Activated T-cell treated with anti-CD3 and anti-CD28 coated beads, Interleukin-2, amount 50 U/mL, for 48 hours (primary cell): ENCODE measurements at places on chromosomes 5 and 9.

GRCh38 chr9:37798677-37799076 is 1.9 kb upstream of the DCAF10 start:
- DNase-seq: no peak

- no peak for DNase-seq
Observed at GRCh38 chr9:346111-346571, 131.5 kb downstream of the DOCK8 start.

DNA sequence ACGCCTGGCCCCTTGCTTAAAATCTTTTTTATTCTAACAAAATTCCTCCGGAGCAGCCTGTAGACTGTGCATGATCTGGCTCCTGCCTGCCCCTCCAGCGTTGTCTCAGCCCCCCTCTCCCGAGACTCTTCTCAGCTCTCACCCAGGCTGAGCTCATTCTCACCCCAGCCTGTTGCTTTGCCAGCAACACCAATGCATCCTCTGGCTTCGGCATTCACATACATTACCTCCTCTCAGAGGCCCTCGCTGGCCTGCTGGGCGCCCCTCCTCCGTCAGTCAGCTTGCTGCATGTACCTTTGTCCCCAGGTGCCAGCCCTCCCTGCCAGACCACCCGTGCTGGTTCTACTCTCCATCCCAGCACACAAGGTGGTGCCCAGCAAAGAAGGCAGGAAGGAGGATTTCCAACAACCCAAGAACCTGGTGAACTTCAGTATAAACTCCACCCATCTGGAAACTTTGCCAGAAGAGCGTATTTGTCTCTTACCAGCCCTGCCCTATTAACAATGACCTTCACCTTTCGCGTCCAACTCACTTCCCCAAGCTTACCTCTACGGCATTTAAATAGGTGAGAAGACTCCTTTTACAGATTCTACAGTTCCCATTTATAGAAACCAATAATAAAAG is 35.0 kb downstream of the MYO10 start:
- no peak for DNase-seq

DNA sequence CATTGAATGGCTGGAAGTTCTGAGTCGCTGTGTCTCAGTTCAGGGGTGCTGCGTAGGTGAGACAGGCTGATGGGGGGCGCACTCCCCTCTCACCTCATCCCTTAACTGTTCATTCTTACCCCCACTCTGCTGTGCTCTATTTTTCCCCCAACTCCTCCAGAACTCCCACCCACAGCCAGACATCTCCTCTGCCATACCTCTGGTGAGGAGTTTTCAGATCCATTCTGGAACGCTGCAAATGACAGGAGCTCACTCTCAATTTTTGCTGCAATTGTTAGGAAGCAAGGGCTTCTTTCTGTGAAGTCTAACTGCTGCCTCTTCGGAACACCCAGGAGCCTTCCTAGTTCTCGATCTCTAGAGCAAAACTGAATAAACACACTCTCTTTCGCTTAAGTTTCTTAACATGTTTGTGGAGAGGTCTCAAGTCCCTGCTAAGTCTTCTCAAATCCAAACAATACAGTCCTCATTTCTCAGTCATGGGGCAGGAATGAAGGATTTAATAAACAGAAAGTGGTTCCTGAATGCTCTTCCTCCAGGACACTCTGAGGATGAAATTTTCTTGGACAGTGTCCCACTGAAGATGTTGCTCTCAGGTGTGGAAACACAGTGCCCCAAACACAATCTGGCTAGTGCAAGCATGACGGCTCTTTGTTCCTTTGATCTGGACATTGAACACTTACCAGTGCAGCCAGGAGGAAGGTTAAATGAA is 387.7 kb downstream of the KDM4C start:
- no peak for DNase-seq

DNA sequence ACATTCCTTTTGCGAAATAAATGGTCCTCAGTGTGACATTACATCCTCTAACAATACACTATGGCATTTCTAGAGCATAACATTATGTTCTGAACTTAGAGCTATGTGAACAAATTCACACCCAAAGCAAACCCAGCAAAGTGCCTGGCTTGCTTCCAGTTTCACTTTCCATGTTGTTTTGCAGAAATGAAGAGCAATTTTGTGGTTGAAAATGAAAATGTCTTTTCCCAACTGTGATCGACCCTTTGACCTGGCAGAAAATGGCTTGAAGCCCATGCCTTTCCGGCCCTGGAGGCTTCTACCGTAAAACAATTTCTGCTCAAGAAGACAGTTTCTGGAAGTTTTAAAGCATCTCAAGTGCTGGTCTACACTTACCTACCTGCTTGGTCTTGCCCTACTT is 344.7 kb upstream of the RGMB start:
- no peak for DNase-seq
